ENCODE measurements at places on chromosomes 1 and 21.
A peak's percentile ranks its signal among the peaks of the same experiment; 100 is the strongest.

DNA sequence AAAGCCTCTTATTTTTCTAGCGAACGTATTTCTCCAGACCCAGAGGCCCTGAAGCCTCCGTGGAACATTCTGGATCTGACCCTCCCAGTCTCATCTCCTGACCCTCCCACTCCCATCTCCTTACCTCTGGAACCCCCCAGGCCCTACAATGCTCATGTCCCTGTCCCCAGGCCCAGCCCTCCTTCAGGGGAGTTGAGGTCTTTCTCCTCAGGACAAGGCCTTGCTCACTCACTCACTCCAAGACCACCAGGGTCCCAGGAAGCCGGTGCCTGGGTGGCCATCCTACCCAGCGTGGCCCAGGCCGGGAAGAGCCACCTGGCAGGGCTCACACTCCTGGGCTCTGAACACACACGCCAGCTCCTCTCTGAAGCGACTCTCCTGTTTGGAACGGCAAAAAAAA lies 68.7 kb downstream of the ALPL start:
- DNase-seq = no peak

- DNase-seq = no peak
Measured at GRCh38 chr1:77504986-77505385, 177.5 kb downstream of the ZZZ3 start.

DNA sequence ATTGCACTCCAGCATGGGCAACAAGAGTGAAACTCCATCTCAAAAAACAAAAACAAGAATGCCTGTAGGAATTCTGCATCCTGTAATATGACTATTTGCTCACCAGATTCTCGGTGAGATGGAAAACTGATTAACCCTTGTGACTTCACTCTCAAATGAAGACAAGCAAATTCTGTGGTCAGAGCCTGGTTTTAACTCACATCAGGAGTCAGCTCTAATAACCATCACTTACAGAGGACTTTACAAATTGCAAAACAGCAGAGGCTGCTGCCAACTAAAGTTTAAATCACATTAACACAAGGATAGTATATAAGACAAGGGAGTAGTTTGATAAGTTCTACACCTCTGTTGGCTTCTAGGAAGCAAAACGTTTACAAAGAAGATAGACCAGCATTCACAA lies 35.7 kb upstream of the FAM163A start:
- DNase-seq = no peak

DNA sequence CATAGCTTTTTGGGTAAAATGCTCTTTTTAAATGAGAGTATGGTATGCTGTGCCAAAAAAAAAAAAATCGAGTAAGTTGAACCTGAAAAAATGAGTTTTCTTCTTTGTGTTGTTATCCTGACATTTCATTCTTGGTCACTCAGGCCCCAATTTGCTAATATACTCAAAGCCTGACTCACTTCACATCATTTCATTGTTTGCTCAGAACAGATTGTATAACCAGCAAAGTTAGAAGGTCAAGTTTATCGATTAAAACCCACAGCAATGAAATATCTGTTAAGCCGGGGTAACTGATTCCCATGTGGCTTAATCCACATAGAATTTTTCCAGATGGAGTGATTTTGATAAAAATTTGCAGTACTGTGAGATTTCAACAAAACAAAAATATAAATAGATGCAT lies 363.7 kb downstream of the NEGR1 start:
- no peak for DNase-seq

- DNase-seq = no peak
Measured at GRCh38 chr1:56726706-56727105, 81.6 kb downstream of the PRKAA2 start.

- no peak for DNase-seq
Measured at GRCh38 chr1:154539486-154540483, 18.7 kb downstream of the UBE2Q1 start.

DNA sequence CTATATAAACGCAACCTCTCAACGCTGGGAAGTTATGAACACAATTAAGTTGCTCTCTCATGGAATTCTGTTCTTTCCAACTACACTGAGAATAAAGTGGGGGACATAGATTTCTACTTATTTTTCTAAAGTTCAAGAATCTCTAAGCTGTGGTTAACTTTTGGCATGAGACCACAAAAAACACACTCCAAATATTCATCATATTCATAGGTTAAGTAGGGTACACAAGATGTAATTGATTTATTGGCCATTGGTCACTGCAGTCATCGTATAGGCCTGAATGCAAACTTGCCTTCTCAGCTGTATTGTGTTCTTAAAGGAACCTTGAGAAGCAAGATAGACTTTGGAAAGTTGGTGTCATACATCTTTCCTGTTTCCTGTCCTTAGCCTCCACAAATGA lies 40.3 kb downstream of the PRRX1 start:
- DNase-seq = no peak

GRCh38 chr1:81458186-81458585 lies 342.5 kb upstream of the ADGRL2 start:
- no peak for DNase-seq

GRCh38 chr1:155379180-155379579 lies 58.5 kb downstream of the RUSC1 start:
- DNase-seq = no peak

GRCh38 chr1:160488347-160489058 lies 34.6 kb downstream of the SLAMF6 start:
- no peak for DNase-seq

DNA sequence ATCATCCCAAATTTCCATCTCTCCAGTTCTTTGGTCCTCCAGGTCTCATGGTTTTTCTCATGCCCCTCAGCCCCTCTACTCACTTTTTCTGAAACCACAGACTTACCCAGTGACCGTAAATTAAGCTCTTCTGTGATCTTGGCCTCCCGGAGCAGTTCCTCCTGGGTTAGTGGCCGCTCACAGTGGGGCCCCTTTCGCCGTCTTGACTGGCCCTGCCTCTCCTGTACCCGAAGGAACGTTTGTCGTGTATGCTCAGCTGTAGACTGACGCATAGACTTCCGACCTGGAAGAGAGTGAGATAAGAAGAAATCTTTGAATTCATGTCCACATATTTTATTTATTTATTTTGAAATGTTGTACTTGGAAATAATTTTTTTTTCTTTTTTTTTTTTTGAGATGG lies 5.8 kb downstream of the VPS72 start:
- no peak for DNase-seq

DNA sequence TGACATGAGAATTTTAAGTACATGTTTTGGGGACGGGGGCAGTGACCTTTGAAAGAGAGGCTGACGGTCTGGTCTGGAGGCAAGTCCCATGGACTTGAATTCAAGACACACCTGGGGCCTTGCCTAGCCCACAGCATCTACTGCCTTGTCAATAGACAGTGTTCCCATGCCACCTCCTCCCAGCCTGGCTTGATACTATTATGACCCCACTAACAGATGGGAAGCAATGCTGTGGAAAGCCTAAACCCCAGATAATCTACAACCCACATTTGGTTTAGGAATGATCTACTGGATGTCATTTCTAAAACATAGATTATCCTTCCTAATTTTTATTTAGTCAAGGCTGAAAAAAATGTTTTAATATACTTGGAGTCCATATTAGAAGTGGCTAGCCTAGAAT lies 17.8 kb upstream of the NFASC start:
- no peak for DNase-seq

DNA sequence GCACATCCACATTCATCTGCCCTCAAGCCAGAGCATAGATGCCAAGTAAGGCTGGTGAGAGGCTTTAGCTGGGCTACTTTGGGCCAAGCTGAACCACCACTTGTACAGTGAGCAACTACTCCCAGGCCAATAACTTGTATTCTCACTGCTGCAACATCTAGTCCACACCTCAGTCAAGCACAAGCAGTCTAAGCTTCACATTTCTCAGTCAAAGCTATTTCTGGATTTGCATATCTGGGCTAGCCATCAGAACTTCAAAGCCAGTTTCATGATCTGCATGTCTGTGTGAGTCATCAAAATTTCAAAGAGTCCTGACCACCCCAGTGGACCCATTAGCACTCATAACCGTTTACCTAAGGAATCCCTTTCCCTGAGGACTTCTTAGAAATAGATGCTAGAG lies 77.7 kb upstream of the DIRAS3 start:
- DNase-seq = no peak

GRCh38 chr1:176869577-176869976 lies 294.9 kb downstream of the ASTN1 start:
- no peak for DNase-seq

GRCh38 chr1:228540161-228540917 lies 53.2 kb downstream of the RNF187 start:
- no peak for DNase-seq

DNA sequence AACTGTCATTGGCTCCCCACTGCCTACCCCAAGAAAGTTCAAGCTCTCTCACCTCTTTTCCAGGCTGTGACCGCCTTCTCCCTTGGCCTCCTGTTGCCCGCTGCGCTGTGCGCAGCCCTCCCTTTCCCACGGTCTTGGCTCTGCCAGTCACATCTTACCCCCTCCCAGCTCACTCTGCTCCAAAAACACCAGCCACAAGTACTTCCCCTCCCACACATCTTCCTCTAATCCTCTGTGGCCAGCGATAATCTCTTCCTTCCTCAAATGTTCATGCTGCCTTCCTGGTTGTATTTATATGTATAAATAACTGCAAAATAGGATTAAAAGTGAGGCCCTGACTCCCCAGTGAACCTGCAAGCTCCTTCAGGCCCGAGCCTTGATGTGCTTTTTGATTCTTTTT lies 81.8 kb downstream of the AJAP1 start:
- no peak for DNase-seq

DNA sequence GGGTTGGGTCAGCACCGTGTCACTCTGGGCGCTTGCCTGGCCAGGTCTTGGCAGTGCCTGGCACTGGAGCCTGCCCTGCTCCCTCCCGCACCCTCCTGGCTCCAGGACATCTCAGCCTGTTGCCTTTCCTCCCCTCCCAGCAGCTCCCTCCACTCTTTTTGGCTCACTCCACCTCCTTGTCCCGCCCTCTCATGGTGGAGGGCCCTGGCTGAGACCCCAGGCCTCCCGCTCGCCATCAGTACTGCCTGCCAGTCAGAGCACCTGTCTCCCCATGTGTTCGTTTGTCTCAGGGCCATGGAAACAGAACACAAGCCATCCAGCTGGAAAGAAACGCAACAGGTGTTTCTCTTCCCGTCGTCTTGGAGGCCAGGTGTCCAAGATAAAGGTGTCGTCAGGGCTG lies 61.0 kb downstream of the B3GALT5 start:
- DNase-seq = no peak

DNA sequence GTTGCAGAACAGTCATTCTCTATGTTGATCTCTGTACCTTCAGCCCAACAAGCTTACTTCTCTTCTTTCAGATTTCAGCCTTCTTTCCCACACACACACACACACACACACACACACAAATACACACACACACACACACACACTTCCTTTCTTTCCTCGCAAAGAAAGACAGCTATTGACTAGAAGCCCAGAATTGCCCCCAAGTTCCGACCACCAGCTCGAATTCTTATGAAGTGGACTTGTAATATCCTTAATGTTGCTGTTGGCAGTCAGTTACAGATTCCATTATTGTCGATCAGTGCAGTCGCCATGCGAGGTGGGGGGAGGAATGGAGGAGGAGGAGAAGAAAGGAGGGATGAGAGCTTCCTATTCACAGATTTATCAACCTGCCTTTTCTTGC lies 125.5 kb downstream of the CLEC20A start:
- no peak for DNase-seq

DNA sequence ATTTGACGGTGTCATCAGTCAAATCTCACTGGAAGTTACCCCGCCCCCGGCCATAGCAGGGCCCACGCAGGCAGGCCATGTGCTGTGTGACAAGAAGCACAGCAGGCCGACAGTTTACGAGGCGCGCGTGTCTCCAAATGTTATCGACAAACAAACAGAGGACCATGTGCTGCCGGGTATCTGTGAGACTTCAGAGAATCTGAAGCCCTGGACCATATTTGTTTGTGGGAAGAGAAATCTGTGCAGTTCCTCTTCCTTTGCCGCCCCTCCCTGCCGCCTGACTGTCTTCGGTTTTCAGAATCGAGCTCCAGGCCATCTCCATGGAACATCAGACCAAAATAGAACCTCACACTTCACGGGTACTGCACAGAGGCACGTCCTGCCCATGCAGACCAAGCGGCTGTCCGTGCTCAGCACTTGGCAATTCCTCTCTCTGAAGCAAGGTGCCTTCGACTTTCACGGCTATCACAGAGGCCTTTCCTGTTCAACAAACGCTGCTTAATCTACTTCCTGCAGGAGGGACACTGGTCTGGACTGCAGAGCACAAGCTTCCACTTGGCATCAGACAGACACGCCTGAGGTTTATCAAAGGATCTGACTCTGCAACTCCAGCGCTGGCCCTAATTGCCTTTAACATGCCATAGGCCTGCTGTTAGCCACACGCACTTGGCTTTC lies 135.7 kb upstream of the KRTAP19-8 start:
- peak; percentile 61 for DNase-seq

GRCh38 chr1:203944651-203945404 lies 83.4 kb downstream of the SNRPE start:
- DNase-seq = no peak

DNA sequence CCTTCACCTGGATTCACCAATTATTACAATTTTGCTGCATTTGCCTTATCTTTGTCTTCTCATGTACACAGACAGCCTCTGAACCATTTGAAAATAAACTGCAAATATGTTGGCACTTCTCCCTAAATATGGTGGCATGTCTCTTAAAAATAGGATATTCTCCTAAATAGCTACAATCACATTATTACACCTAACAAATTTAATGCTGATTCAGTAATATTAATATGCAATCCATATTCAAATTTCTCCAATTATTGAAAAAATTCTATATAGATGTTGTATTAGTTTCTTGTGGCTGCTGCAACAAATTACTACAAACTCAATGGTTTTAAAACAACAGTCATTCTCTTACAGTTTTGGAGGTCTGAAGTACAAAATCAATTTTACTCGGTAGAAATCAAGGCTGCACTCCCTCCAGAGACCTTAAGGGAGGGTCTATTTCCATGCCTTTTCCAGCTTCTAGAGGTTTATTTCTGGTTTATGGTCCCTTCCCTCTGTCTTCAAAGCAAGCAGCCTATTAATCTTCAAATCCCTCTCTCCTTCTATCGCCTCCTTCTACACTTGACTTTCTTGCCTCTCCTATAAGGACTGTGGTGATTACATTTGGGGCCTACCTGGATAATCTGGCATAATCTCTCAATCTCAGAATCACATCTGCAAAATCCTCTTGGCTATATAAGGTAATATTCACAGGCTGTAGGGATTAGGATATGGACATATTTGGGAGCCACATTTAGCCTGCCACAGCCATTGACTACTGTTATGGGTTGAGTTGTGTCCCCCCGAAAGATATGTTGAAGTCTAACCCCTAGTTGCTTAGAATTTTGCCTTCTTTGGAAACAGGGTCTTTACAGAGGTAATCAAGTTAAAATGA lies 52.5 kb upstream of the BOLA1 start:
- DNase-seq = no peak
